Anterior cingulate cortex (tissue), 58 donors: ENCODE measurements at places on chromosomes 13 and 19.
A peak's percentile ranks its signal among the peaks of the same experiment; 100 is the strongest.

GRCh38 chr19:16067205-16067938, 8.9 kb upstream of the TPM4 start:
- no peak for DNase-seq

DNA sequence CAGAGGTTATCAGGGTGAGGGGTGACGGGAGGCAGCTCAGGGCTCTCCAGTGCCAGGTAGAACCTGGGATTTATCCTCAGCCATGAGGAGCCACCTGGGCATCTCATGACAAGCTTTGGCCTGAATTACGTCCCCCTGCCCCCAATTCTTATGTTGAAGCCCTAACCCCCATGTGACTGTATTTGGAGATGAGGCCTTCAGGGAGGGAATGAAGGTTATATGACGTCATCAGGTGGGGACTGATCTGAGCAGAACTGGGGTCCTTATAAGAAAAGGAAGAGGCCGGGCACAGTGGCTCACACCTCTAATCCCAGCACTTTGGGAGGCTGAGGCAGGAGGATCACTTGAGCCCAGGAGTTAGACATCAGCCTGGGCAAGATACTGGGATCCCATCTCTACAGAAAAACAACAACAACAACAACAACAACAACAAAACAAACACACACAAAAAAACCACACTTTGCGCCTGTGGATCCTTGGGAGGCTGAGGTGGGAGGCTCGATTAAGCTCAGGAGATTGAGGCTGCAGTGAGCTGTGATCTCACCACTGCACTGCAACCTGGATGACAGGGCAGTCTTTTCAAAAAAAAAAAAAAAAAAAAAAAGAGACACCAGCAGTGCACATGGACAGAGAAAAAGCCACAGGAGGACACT, 18.4 kb downstream of the ZFR2 start:
- no peak for DNase-seq

DNA sequence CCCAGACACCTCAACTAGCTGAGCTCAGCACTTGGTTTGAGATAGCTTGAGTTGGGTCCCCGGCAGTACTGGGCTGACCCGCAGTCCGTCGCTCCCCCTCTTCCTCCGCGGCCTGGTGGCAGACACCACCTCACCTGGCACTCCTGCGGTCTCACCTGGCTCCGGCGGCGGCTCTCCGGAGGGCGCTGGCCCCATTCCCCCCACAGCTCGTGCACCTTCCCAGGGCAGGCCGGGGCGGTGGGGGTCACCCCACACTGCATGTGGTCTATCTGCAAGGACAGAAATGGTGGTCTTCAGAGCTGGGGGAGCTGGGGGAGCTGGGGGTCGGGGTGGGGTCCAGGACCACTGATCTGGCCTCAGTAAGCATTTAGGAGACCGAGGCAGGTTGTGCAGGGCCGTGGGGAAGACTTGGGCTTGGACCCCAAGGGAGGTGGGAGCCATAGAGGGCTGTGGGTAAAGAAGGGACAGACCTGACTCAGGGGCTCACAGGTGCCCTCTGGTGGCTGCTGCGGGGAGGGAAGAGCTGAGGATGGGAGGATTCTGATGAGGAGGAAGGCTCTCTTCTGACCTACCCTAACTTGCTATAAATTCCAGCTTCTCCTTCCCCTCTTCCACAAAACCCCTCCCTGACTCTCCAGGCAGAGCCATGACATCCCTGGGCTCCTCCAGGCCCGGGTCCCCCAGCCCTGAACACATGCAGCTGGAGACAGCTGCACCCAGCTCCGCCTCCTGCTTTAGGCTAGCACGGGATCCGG, 6.7 kb upstream of the PLIN4 start:
- no peak for DNase-seq

GRCh38 chr19:54938906-54939305, 8.4 kb downstream of the NLRP7 start:
- DNase-seq, result no peak

DNA sequence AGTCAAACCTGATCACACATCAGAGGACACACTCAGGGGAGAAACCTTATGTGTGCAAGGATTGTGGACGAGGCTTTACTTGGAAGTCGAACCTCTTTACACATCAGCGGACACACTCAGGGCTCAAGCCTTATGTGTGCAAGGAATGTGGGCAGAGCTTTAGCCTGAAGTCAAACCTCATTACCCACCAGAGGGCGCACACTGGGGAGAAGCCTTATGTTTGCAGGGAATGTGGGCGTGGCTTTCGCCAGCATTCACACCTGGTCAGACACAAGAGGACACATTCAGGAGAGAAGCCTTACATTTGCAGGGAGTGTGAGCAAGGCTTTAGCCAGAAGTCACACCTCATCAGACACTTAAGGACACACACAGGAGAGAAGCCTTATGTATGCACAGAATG, 8.2 kb upstream of the ZNF527 start:
- DNase-seq, result no peak

DNA sequence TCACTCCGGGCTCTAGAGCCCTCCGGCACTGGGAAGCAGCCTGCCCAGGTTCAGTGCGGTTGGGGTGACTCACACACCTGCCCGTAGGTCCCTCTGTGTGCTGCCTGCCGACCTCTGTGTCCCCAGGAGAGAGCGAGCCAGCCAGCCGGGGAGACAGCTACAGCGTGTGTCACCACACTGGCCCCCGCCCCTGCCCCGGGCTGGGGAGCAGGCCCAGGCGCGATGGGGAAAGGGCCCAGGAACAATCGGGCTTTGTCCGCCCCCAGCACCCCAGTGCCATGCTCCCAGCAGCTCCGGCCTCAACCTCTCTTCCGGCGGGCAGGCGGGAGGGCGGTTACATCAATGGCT, at the start of gene KLK6:
Gene KLK6, minus strand, starts transcription at position 179 of the 348 bp plus-strand sequence. CDS start 1,487 bp downstream, outside the sequence.
- peak; percentile 43 for DNase-seq

- no peak for DNase-seq
These were observed 7.5 kb downstream of the ELAVL1 start for GRCh38 chr19:7997809-7998480.

GRCh38 chr13:20882206-20882605, 20.3 kb downstream of the XPO4 start:
- DNase-seq, result no peak

DNA sequence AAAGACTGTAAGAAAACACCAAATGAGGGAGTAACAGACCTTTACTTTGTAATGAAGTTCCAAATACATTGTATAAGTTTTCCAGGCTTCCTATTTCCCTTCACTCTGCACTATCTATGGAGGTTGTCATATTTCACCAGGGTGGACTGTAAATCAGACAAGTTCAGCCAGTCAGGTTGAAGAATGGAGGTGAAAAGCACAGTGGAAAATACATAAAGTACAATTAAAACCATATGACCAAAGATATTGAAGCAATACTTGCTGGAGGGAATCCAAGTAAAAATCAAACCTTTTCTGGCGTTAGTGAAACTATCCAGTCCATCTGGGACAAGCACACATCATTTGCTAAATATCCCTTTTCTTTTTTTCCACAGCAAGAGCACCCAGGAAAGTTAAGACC, 3.2 kb downstream of the LHFPL6 start:
- DNase-seq, result no peak

DNA sequence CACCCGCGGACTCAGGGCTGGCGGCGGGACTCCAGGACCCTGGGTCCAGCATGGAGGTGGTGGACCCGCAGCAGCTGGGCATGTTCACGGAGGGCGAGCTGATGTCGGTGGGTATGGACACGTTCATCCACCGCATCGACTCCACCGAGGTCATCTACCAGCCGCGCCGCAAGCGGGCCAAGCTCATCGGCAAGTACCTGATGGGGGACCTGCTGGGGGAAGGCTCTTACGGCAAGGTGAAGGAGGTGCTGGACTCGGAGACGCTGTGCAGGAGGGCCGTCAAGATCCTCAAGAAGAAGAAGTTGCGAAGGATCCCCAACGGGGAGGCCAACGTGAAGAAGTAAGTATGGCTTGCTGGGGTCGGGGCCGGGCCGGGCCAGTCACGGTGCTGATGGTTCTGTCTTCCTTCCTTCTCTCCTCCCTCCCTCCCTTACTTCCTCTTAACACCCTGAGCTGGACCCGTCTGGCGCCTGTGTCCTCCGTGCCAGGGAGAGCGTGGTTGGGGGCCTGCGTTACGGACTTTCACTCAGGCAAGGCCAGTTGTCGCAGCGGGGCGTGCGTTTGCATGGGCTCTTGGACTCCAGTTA, 1.4 kb downstream of the STK11 start:
- no peak for DNase-seq

DNA sequence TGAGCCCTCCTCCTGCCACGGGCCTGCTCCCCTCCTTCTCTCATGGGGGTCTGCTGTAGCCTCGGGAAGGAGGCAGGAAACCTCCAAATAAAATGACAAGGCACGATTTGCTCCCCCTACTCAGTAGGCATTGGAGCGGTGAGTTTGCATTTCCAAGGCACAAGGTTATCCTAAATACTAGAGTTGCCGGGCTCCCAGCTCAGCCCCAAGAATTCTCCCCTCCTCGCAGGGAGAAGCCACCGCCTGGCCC, 1.5 kb downstream of the CEBPA start:
- DNase-seq, result no peak

- no peak for DNase-seq
These were observed 111.2 kb upstream of the SGCG start for GRCh38 chr13:23069566-23069965.

- no peak for DNase-seq
These were observed 766 bp downstream of the SBNO2 start for GRCh38 chr19:1173159-1173844.

DNA sequence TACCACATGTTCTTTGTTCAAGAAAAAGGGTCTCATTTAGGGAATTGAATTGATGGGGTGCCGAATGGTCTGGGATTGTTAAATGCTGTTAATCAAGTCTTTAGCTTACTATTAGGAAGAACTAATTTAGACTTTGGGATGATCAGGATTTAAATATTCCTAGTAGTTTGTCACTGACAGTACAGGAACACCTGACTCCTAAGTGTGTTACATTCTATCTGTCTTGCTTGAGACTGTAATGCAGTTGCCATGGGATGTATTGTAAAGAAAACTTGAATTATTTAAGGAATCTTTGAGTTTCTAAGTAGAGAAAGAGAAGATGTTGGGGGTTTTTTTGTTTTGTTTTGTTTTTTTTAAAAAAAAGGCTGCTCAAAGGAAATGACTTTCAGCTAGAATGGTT, 17.8 kb upstream of the KCTD4 start:
- no peak for DNase-seq

DNA sequence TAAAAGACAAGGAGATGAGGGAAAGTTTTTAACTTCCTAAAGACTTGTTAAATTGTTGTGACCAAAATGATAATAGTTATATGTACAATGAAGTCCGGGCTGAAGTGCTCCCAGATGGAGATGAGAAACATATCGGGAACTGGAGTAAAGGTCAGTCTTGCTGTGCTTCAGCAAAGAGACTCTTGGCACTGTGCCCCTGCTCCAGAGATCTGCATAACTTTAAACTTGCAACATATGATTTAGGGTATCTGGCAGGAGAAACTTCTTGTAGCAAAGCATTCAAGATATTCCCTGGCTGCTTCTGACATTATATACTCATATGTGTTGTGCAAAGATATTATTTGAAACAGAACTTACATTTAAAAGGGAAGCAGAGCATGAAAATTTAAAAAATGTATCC, 786.6 kb upstream of the SLITRK6 start:
- no peak for DNase-seq

GRCh38 chr13:48528720-48529119, 4.2 kb downstream of the RCBTB2 start:
- no peak for DNase-seq

GRCh38 chr13:59442461-59442860, 721.3 kb downstream of the DIAPH3 start:
- DNase-seq, result no peak

- no peak for DNase-seq
These were observed 20.1 kb upstream of the ESD start for GRCh38 chr13:46817095-46817494.

DNA sequence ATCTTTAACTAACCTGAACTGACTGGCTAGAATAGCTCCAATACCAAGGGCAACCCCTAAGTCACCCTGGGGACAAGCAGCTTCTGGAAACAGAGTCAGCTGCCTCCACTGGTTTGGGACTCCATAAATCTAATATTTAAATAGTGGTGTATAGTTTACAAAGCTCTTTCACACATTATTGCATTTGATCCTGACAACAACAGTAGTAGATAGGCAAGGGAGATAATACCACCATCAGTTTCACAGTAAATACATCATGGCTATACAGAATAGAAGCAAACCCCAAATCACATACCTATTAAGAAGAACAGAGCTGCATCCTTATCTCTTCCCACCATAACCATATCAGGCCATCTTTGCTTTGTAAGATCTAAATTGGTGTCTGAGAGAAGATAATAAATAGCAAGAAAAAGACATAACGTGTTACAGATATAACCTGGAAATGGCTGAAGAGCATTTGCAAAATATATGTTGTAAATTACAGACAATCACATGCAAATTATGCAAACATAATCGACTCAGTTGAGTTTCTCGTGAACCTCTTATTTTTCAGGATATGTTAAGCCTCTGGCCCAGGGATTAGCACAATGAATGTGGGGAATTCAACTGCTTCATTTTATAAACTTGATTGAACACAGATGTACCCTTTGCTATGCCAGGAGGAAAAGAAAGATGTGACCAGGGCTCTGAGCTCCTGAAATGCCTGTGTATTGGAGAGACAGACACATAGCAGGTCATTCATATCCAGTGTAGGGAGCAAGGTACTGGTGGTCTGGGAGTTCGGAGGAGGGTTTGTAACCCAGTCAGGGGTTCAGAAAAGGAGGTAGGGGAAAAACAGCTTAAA, 142.5 kb downstream of the SLC7A1 start:
- no peak for DNase-seq

DNA sequence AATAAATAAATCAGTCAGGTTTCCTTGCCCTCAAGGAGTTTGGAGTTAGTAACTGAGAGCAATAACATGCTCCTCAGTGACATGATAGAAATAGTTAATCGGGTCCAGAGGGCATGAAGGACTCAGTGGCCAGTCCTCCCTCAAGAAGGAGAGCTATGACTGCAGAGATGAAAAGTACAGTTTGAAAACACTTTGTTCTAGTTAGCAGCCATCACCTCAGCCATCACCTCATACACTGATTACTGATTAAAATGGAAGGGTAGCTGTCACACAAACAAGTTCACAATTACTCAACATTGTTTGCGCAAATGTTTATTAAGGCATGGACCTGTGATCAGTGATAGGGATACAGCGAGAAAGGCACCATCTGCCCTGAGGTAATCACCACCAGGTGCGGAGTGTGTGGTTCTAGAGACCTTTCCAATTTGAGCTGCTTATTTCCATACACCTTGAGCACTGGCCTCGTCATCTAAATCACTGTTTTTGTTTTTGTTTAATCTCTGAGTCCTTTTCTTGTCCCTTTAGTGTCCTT, 85.3 kb upstream of the RAP2A start:
- DNase-seq, result no peak

DNA sequence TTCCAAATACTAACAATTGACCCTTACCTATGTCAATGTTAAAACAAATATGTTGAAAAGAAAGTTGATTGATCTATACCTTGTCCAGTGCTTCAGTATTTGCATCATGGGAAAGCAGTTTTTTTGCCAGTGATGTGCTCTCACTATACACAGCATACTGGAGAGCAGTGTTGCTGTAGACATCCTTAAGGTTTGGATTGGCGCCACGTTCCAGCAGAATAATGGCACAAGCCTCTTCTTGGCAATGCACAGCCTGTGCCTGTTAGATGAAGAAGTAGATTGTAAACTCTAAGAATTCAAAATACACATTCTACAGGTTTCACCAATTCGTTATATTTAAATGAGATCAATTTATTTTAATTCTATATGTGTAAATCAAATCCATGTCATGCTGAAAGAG, 43.9 kb upstream of the C1QTNF9B start:
- DNase-seq, result no peak

GRCh38 chr13:44312131-44312530, 61.5 kb upstream of the SERP2 start:
- DNase-seq, result no peak
